ENCODE measurements at places on chromosomes 6 and 20.

DNA sequence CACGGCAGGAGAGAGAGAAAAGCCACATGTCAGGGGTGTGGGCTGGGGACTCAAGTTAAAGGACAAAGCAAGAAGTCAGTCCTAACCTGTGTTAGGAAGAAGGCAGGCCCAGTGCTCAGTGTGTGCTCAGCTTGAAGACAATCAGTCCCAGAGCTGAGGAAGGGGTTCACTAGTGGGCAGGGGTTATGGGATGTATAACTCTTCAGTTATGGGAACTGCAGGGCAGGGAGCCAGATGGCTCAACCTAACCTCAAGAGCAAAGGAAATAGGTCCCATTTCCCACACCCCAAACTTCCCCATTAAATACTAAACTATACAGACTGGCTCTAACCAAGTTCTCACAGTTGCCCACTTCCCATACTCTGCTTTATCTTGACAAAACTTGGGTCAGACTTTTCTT, 7.4 kb upstream of the SSTR4 start:
- DNase-seq, result no peak

DNA sequence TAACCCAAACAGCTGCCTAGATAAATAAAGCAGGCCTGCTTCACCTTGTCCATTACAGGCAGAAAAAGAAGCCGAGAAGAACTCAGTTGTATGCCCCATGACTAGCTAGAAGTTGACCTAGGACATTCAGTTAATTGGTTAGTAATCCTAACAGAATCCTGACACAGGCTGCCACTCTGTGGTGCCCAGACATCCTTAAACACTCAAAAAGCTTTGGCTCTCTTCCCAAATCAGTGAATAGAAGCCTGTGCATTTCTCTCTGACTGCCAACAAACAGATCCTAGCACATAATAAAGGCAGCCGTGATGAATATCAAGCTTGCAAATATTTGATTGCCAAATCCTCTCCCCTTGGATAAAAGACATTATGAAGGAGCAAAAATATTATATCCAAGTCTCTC, 519.1 kb upstream of the EYS start:
- DNase-seq, result no peak

DNA sequence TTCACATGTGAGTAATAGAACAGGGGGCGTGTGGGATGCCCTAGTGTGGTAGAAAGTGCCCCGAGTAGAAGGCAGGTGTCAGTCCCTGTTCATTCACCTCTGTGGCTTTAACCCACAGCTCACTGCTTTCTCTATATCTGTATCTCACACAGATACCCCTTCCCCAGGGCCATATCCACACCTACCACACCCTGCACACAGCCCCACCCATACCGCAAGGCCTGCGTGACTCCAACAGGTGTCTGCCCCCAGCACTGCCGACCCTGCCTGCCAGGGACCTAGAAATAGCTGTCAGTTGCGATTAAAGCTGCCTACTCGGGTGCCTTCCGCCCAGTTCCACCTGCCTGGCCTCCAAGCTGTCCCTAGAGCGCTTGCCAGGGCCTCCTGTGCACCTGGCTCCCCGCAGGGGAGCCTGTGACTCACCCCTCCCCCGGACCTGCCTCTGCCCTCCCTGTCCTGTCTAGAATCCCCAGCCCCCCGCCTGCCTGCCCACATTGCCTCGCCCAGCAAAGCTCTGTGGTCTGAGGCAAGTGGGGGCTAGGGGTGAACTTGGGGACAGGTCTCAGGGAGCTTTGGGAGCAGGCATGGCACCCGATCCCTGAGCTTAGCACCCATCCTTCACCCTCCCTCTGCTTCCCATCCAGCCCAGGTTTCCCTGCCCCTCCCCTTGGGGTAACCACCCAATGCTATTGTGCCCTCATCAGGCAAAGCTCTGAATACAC, 38.3 kb upstream of the ID1 start:
- no peak for DNase-seq

DNA sequence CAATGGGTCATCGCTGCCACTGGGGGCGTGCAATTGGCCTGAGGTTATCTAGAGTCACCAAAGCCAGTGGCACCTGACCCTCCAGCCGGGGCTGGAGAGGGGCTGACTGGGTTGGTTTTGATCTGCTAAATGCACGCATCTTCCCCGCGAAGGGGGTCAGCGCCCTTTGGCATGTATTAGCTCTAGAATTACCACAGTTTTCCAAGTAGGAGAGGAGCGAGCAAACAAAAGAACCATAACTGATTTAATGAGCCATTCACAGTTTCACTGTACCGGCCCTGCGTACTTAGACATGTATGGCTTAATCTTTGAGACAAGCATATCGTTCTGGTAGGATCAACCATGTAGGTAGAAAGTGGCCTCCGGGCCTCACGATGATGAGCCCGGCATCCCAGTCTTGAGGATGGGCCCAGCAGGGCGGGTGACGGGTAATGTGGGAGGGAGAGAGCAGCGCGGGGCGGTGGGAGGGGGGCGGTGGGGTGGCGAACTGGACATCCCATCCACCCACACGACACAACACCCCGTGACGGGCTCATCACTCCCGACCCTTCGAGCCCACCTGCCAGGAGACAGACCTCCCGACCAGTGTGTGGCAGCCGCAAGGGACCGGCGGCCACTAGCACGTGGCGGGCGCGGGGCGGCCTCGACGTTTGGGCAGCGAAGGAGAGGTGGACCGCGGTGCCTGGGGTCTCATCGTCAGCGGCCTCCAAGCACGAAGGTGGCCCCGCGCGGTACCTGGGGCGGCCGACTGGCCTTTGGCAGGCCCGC, 1957.5 kb upstream of the DEFB115 start:
- DNase-seq, result no peak

DNA sequence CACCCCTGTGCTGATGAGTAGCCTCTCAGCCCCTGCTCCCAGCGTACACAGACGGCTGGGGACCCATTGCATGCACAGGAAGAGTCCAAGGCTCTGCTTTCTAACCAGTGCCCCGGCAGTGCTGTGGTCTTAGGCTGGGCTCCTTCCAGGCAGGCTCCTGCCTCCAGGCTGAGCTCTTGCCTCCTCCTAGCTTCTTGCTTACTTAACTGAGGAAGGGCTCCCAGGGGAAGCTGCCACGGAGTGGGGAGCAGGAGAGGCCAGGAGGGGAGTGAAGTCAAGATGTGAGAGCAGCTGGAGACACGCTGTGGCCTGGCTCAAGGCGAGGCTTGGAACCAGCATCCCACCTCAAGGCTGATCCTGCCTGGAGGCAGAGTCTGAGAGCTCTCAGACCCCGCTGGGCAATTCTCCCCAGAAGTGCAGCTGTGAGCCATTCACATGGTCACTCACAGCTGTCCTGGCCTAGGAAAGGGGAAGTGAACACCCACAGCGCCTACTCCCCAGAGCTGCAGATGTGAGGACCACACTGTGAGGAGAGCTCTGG, 141.0 kb downstream of the TBXT start:
- DNase-seq, result no peak

GRCh38 chr6:28742668-28743270, 181.0 kb downstream of the TRIM27 start:
- DNase-seq, result no peak

- no peak for DNase-seq
Measured at GRCh38 chr6:32617751-32618150, 19.5 kb upstream of the HLA-DQA1 start.

GRCh38 chr6:68641172-68641571, 6.1 kb downstream of the ADGRB3 start:
- DNase-seq, result no peak

DNA sequence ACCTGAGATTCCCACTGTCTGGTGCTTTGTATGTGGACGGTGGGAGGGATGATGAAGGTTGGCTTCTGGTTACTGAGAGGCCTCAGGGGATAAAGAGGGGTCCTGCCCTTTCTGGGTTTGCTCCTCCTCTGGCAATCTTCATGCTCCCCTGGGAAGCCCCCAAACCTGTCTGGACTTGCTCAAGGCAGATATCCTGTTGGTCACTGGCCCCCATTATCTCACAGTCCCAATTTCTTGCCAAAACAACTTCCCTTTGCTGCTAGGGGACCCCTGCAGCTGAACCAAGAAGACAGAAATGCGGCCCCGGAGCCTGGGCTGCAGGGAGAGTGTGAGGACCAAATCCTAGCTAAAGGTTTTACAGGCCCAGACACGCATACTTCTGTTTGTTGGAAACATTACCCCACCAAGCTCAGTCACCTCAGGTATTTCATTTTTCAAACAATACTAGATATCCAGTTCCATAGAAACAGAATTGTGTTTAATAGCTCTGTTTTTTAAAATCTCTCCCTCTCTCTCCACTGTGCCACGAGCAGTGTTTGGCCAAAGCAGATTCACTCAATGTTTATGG, 63.4 kb upstream of the MRPS10 start:
- DNase-seq, result no peak

GRCh38 chr6:73532293-73532692, 11.5 kb upstream of the EEF1A1 start:
- DNase-seq, result no peak

DNA sequence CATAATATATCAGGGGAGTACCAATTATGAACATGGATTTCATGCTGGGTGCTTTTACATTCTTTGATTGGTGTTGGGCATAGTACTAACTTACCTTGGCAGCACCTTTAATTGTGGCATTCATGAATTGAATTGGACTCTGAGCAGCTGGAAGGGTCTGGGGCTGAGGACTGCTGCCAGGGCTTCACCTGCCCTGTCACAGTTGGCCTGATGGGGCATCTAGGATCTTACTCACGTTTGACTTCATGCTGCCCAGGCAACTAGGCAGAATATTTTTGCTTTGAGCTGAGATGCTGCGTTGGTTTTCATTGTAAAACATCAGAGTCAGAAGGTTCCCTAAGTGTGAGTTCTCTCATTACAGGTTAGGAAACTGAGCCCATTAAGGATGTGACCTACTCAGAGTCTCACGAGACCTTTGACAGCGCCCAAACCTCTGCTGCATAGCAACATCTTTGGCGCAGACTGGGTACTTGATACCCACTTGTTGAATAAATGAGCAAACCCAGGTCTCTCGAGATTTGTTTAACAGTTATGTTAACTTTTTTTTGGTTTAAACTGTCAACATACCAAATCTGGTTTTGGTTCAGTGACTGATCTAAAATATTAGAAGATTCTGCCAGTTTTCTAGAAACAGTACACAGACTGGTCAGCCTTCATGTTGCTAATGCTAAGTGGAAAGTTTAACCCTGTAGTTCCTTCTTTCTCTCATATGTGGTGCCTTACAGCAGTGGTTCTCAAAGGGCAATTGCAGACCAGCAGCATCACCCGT, 104.9 kb downstream of the TCP11 start:
- DNase-seq, result no peak

DNA sequence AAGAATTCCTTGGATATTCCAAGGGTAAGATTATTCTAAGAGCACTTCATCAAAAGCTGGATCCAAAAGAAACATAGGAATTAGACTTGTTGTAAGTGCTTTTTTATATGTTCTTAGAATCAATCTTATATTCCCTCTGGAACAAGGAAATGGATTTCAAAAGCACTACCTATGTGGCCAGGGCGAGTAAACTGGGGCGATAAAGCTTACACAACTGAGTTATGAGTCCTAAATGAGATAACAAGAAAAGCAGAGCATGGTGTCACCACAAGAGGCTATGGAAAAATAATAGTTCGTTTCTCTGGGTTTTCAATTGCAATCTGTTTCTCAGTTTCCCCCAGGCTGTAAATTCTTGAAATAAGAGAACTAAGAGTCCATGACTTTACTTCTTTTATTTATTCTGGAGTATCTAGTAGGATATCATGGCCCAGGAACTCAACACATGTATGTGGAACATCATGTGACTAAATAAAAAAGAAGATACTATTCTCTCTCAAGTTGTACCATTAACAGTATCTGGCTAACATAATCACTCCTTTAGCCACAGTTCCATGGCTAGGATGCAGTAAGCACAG, 51.5 kb downstream of the NUDT3 start:
- DNase-seq, result no peak

DNA sequence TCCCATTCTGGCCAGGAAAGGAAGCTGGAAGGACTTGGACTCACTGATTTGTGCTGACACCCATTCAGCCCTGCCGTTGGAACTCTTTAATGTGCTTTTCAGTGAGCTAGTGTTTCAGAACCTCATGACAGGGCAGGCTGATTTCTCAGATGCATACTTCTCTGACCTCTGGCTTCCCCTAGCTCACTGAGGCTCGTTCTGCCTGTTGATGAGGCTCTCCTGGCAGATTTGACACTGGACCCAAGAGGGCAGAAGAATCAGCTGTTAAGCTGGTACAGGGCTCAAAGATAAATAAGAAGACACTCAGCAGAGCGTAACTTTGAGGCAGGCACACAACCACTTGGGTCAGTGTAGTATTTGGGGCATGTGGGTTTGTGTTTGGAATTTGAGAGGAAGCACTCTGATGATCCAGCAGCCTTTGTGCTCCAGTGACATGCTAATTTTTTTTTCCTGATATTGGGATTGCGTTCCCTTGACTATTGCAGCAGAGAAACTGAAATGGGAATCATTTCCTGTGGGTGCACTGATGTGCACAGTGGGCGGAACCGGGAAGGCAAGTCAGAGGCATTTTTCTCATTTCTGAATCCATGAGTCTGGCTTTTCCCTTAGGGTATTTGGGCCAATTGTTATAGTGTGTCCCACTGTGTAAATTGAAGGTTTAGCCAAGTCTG, 80.2 kb downstream of the CARMIL1 start:
- DNase-seq, result no peak

GRCh38 chr6:31870385-31870921, 7.8 kb upstream of the NEU1 start:
- DNase-seq, result no peak

GRCh38 chr6:100846276-100846675, 34.9 kb downstream of the ASCC3 start:
- no peak for DNase-seq

- no peak for DNase-seq
Measured at GRCh38 chr20:48599748-48600469, 227.9 kb downstream of the PREX1 start.
